Retinal pigment epithelial cell (primary cell): ENCODE measurements at places on chromosomes 5 and 9.
A peak's percentile ranks its signal among the peaks of the same experiment; 100 is the strongest.

GRCh38 chr5:147930769-147931168 is 24.4 kb upstream of the C5orf46 start:
- DNase-seq = no peak

GRCh38 chr5:131488463-131488862 is 146.6 kb downstream of the RAPGEF6 start:
- DNase-seq = no peak

DNA sequence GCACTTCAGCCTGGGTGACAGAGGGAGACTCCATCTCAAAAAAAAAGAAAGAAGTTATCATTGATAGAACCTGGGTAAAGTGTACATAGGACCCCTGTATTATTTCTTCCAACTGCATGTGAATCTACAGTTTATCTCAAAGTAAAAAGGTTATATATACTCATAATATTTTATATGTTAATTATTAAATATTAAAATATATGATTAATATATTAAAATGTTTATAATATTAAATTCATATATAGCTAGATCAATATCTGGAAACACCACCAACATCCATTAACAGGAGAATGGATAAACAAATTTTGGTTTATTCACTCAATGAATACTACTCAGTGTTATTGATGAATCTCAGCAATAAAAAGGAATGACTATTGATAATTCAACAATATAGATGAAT is 19.7 kb downstream of the C5orf15 start:
- DNase-seq = no peak

DNA sequence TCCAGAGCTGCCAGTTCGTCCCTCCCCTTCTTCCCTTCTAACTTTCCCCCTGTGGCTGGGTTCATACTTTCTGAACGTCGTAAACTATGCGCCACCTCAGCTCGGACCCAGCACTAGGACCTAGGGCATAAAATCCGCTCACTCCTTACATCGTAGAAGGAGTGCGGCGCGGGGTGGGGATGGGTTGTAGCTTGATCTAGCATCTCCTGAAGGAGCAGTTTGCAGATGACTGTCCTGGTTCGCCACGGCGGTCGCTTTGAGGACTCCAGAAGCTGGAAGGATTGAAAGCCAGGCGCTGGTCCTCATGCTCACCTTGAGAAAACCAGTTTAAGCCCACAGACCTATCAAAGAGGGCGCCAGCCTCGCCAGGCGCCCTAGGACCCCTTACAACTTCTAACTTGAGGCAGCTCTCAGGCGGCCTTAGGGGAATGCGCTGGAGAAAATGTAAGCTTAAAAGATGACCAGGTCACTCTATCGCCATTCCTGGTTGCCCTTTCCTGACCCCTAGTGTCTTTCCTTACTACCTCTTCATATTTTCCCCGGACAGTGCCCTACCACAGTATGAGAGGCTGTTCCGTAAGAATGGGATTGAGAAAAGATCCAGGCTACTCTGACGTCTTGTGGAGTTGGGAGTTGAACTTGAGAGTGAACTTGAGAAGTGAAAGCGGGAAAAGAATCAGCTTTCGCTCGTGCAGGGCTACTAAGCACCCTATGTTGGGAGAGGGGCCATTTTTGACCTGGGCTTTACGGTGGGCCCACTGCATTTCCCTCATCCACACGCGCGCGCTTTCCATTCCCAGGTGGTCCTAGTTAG is 2.8 kb downstream of the RORB start:
- no peak for DNase-seq

DNA sequence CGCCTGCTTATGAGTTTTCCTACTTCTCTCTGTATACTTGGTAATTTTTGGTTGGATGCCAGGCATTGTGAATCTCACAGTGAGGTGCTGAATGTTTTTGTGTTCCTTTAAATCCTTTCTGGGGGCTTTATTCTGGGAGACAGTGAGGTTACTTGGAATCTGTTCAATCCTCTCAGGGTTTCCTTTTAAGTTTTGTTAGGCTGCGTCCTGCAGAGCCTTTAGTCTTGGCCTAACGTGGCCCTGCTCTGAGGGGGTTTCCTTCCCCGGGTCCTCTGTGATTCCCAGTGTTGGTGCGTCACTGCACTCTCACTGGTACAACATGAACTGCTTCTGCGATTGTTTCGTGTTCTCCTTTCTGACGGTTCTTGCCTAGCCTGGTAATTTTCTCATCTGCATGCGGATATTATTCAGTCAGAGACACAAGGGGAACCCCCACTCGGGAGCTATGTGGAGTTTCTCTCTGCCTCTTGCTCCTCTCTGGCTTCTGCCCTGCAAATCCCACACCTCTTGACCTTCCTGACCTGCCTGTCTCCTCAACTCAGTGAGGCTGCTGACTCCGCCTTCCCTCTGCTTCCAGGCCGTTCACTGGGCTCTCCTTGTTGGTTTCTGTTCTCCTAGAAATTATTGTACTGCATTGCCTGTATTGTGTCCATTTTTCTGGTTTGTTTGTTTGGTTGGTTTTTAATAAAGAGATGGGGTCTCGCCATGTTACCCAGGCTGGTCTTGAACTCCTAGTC is 128.1 kb downstream of the DAB2IP start:
- DNase-seq = no peak

GRCh38 chr5:180599981-180600553 is 8.8 kb upstream of the SCGB3A1 start:
- DNase-seq = no peak

DNA sequence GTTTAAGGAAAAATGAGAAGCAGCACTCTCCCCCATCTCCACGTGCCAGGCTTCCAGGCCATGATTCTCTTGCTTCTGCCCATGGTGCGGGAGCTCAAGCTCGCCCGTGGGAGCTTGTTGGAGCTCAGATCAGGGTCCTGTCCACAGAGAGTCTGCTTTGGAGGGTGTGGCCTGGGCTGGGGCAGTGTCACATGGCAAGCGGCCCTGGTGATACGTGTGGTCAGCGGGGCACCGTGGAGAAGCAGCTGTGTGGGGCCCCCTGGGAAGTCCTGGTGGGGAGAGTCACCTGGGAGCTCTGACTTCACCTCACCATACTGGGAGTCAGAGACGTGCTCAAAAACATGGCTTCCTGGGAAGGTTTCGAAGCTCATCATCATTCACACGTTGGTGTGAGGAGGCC is 275.3 kb downstream of the GADD45G start:
- DNase-seq = no peak

DNA sequence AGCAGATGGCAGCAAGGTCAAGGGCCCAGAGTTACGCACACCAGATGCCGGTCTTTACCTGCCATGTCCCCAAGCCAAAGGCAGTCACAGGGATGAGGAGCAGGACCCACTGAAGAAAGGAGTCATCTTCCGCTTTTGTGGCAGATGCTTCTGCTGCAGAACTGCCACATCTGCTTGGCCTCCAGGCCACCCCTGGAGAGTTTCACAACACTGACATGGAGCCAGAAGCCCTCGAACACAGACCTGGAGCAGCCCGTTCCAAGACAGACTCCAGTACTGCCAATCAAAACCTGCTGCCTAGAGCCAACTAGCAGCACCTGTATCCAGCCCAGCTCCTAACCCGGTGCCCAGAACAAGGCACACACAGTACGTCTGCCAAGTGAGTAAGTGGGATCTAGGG is 1.5 kb downstream of the SURF1 start:
- no peak for DNase-seq

GRCh38 chr9:76316069-76316468 is 78.2 kb downstream of the RFK start:
- DNase-seq = no peak

DNA sequence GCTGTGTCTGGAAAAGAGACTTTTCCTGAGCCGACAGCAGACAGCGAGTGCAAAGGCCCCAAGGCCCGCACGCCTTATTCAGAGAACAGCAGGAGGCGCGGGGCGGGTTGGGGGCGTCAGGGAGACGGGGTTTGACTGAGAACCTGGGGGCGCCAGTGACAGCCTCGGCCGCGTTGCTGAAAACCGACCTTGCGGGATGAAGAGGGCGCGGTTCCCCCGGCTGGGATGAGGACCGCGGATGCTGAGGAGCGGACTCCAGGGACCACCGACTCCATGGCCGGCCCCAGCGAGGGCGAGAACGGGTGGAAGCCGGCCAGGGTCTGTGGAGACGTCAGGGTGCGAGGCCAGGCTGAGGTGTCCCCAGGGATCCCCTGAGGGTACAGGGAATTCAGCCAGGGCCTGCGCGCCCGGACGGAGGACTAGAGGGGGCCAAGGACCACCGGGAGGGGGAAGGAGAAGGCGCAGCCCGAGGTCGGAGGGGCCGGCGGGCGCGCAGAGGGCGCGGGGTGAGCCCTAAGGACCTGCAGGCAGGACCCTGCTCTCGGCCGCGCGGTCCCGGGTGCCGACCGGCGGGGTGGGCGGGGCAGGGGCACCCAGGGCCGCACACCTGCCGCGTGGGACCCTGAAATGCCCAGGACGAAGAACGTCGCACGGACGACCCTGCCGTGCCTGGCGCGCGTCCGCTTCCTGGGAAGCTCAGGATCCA is 837 bp upstream of the AHRR start:
- DNase-seq = no peak

GRCh38 chr5:68565427-68565826 is 349.9 kb downstream of the PIK3R1 start:
- DNase-seq = no peak

- no peak for DNase-seq
Measured at GRCh38 chr5:137098238-137098637, 400.9 kb downstream of the SPOCK1 start.

- DNase-seq = peak; percentile 90
Measured at GRCh38 chr5:57841676-57842363, 359.2 kb upstream of the ACTBL2 start.

DNA sequence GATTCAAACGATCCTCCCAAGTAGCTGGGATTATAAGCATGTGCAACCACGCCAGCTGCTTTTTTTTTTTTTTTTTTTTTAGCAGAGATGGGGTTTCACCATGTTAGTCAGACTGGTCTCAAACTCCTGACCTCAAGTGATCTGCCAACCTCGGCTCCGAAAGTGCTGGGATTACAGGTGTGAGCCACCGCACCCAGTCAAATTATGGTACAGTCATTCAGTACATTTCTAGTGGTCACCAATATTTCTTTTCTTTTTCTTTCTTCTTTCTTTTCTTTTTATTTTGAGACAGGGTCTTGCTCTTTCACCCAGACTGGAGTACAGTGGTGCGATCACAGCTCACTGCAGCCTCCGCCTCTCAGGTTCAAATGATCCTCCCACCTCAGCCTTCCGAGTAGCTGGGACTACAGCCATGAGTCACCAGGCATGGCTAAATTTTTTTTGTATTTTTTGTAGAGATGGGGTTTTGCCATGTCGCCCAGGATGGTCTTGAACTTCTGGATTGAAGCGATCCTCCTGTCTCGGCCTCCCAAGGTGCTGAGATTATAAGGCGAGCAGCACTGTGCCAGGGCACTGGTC is 25.4 kb upstream of the DCP2 start:
- no peak for DNase-seq

- DNase-seq = peak; percentile 27
Measured at GRCh38 chr9:8234316-8234715, 434.7 kb upstream of the DMAC1 start.

GRCh38 chr9:27565696-27566095 is 7.6 kb downstream of the C9orf72 start:
- no peak for DNase-seq

GRCh38 chr5:94181895-94182294 is 436.5 kb downstream of the KIAA0825 start:
- DNase-seq = no peak

- peak; percentile 51 for DNase-seq
Measured at GRCh38 chr9:126334721-126335621, 8.3 kb downstream of the MVB12B start.

DNA sequence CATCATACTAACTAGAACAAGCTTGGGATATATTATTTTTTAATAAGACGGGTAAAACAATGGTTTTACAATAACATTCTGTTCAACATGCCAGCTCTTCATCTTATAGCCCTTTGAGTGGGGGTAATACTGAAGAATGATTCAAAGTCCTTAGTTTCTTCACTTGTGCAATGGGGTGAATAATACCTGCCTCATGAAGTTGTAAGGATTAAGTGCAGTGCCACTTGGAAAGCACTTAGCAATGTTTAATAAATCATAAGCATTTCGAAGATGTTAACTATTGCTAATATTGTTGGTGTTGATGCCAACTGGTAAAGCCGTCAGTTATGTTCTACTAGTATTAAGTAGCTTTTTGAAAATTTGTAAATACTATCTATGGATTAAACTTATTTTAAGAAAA is 38.0 kb downstream of the TNPO1 start:
- DNase-seq = no peak

- DNase-seq = no peak
Measured at GRCh38 chr5:4866131-4866659, 273.9 kb upstream of the ADAMTS16 start.

- DNase-seq = no peak
Measured at GRCh38 chr9:131657037-131657377, 82.9 kb downstream of the RAPGEF1 start.

- DNase-seq = no peak
Measured at GRCh38 chr5:149168276-149168906, 27.1 kb downstream of the ABLIM3 start.

DNA sequence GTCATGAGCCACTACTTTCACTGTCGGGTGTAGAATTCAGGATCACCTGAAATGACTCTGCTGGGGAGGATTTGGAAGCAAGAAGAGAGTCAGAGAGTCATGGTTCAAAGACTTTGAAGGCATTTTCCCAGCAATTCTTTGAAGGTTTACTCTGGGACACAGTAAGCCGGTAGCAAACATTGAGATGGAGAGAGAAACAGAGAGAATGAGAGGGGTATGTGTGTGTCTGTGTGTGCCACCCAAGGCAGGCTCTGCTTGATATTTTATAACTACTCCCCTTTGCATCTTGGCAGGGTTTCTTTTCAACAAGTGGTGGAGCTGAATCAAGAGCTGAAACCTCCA is 89.8 kb downstream of the ANKRD55 start:
- DNase-seq = no peak

DNA sequence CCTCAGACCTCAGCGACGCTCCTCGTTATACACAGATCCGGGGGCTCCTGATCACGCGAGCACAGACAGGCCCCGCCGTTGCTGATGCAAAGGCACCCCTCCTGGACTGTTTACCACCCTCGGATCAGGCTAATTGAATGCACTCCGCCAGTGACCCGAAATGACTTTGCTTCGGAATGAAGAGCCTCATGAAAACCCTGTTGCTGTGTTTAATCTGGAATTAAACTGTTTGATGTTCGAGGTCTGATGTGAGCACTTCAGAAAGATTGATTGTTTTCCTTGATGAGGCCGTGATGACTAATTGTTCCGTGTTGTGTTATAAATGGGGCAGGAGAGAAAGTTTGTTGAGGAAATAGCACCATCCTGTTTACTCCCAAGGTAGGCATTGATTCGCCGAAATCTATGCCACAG is 190.5 kb upstream of the PPP1R26 start:
- DNase-seq = no peak

DNA sequence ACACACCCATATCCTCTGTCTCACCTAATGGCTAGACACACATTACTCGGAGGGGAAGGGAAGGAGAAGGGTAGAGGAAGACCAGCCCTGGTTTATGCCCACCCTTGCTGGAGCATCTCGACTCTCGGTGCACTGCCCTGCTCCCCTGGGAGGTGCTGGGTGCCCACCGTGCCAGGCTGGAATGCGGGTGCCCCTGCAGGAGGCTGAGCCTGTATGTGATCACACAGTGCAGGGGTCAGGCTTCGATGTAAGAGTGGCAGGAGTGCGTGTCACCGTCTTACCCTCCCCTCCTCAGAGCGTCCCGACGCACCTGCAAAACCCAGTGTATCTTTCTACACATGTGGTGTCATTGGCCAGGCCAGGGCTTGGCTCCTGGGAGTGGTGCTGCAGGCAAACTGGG is 7.3 kb upstream of the ACOT12 start:
- no peak for DNase-seq
